T1000 (cell line): ENCODE measurements at places on chromosomes 2 and 18.

DNA sequence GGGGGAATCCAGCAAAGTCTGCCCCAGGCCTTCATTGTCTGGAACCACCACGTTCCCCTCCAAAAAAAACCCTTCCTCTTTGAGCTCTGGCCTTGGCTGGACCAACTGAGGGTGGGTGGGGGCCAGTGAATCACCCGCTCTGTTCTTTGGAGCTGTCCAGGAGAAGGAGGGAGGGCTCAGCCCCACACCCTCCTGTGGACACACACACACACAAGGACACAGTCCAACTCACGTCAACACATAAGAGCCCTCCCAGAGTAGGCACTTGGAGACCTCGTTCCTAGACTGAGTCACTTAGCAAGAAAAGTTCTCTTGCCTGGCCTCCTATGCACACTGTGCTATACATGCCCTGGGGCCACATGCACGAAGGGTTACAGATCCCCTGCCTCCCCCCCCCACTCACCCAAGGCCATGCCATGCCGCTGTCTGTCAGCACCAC lies 1.2 kb upstream of the TNS1 start:
- no peak for DNase-seq

DNA sequence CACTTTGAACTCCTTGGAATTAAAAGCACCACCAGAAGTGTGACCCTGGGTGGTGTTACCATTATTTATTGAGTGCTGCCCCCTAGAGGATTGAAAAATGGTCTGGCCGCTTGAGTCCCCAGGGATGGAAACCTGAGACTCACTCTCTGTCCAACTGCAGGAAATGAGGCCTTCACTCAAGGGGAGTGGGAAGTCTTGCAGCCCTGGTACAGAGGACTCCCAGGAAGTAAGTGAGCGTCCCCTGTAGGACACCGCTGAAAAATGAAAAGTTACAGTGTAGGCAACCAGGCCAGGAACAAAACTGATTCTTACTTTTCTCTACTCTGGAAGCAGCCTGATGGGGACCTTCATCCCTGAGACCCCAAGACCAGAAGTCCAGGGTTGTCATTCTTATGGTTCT lies 2.2 kb upstream of the NRP2 start:
- DNase-seq: peak; percentile 56

DNA sequence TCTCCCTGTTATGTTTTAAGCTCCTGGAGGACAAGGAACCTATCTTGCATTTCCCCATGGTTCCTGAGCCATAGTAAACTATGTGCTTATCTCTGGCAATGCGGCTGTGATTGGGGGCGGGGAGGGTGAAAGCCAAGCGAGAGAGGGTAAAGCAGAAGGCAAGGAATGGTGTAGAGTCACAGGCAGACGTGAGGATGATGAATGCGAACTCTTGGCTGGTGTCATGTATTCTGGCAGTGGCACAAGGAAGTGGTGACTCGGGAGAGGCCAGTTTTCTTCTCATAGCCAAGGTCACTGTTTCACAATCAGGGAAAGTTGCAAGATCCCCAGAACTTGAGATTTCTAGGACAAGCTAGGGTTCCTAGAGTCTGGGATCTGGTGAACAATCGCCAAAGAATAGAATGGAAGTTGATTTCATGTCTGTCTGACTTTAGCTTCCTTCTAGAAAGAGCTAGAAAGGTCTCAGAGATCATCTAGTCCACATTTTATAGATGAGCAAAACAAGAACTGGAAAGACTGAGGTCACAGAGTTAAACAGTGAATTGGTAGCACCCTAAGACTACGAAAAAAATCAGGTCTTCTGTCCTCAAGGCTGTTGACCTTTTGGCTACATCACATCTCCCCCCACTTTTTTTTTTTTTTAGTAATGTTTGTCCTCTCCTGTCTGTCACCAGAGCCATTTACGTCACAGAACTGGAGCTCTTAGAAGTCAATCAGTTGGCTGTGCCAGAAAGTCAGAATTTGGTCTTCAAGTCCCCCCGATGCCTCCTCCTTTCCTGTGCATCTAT lies 137.0 kb downstream of the BCL11A start:
- DNase-seq: no peak

- no peak for DNase-seq
Observed at GRCh38 chr18:74198453-74198852, 50.1 kb downstream of the TIMM21 start.

DNA sequence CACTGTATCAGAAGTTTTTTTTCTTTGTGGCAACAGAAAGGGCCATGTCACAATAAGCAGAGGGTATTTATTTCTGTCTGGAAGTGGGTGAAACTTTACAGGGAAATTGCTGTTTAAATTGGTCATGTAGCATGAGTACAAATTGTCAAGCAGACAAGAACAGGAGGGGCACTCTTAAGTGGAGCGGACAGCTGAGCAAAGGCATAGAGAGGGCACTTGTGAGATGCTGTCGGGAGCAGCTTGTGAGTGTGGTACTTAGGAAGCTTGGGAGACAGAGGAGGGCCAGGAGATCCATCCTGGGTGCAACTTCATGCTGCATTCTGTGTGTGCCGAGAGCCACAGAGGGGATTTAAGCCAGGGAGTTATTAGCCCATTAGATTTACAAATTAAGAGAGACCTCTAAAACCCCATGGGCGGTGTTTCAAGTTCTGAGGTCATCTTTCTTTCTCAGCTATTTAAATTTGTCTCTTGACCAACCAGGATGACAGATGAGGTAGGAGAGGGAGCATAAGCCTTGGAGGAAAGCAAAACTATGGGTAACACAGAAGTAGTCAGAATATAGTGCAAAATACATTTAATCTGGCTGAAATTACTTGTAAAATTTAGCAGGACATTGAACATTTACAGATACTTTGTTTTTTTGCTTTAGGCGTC lies 30.4 kb downstream of the INPP4A start:
- DNase-seq: no peak

GRCh38 chr2:100887713-100888495 lies 68.0 kb downstream of the NPAS2 start:
- DNase-seq: no peak

- DNase-seq: no peak
Observed at GRCh38 chr2:98376996-98377395, 30.7 kb downstream of the CNGA3 start.

DNA sequence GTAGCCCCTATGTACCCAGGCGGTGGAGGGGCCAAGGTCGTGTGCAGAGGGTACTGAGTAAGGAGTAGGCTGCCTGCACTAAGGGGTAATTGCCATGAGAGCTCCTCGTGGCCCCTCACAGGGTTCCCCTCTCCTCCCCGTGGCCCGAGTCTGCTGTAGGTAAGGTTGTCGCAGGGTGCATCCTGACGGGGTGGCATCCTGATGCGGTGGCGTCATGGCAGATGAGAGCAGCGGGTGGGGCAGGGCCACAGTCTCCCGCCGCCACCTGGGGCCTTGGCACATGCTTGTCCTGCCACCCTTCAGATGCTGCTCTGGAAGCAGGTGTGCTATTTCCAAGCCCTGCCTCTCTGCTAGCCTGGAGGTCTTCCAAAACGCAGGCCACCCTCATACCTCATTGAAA lies 89.7 kb downstream of the EIPR1 start:
- DNase-seq: no peak

DNA sequence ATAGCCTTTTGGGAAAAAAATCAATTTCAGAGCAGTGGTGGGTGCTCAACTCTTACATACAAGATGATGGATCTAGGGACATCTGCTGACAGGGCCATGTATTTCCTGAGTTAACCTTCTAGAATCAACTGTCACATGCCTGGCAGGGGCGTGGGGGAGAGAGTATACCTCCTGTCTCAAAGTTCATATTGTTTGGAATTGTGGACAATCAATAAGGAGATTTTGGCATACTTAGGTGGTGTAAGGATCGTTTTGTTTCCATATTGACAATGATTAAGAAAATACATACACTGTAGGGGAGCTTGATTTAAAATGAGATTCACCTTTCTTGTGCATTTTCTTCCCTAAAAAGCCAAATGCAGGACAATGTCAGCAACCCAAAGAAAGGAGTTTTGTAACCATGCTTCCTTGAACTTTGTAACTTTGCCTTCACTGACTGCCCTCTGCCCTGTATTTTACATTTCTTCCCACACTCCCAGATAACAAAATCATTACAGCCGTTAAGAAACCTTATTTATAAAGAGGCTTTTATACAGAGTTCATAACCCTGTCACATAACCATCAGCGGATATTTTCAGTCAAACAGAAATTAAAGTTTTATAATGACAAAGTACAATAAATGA lies 88.4 kb downstream of the MEP1B start:
- DNase-seq: no peak

- no peak for DNase-seq
Observed at GRCh38 chr2:138497294-138497693, 4.3 kb upstream of the SPOPL start.

- DNase-seq: no peak
Observed at GRCh38 chr2:239402666-239403065, 1.8 kb upstream of the HDAC4 start.
